ENCODE measurements at places on chromosomes 11 and 22. TPM values are rescaled to one million over a fixed set of nuclear protein-coding genes. Genes with fewer than 3 reads are reported as not detected.

ANKRD42 gene
- 3.4 TPM for total RNA-seq

POU2AF2 gene
- not detected for total RNA-seq

TUBA8 gene
- not detected for total RNA-seq

CHEK1 gene
- 5.3 TPM for total RNA-seq

PATE4 gene
- total RNA-seq: not detected

FADD gene
- total RNA-seq: 41.8 TPM

FAM111B gene
- total RNA-seq: 2.2 TPM

YAP1 gene
- total RNA-seq: 191 TPM

POLA2 gene
- 2.2 TPM for total RNA-seq
